Activated CD4-positive, alpha-beta T cell treated with anti-CD3 and anti-CD28 coated beads for 36 hours (primary cell): ENCODE measurements at places on chromosomes 2 and 18.
A peak's percentile ranks its signal among the peaks of the same experiment; 100 is the strongest.

GRCh38 chr2:46018773-46019591 lies 278.2 kb upstream of the EPAS1 start:
- H3K4me1 ChIP-seq = peaks cover 8% of the 10 kb centered on the region
- no peaks in the 10 kb centered on the region for H3K27me3 ChIP-seq
- H3K36me3 ChIP-seq = peaks cover 3% of the 10 kb centered on the region
- H3K27ac ChIP-seq = peak overlapping the region; percentile 59
- no peak for DNase-seq

- no peak overlapping the region for H3K27ac ChIP-seq
- H3K27me3 ChIP-seq = no peaks in the 10 kb centered on the region
- H3K4me1 ChIP-seq = peaks cover 3% of the 10 kb centered on the region
- H3K36me3 ChIP-seq = peaks cover 72% of the 10 kb centered on the region
Measured at GRCh38 chr2:238187618-238188548, 15.6 kb downstream of the ILKAP start.

- no peak for DNase-seq
- no peaks in the 10 kb centered on the region for H3K36me3 ChIP-seq
- no peak overlapping the region for H3K27ac ChIP-seq
- H3K27me3 ChIP-seq = peaks cover 15% of the 10 kb centered on the region
- no peak overlapping the region for H3K4me3 ChIP-seq
Measured at GRCh38 chr2:162839419-162839818, 852 bp upstream of the KCNH7 start.

GRCh38 chr18:39455285-39455684 lies 1889.7 kb upstream of the CELF4 start:
- DNase-seq = no peak
- peaks cover 8% of the 10 kb centered on the region for H3K4me1 ChIP-seq
- H3K4me3 ChIP-seq = no peak overlapping the region
- H3K27ac ChIP-seq = no peak overlapping the region
- no peaks in the 10 kb centered on the region for H3K27me3 ChIP-seq
